ENCODE measurements at places on chromosomes 13 and 19.

- no peak for DNase-seq
Measured at GRCh38 chr19:13381827-13382632, 124.2 kb downstream of the CACNA1A start.

GRCh38 chr19:46144756-46145155, 3.3 kb upstream of the IGFL2 start:
- no peak for DNase-seq

DNA sequence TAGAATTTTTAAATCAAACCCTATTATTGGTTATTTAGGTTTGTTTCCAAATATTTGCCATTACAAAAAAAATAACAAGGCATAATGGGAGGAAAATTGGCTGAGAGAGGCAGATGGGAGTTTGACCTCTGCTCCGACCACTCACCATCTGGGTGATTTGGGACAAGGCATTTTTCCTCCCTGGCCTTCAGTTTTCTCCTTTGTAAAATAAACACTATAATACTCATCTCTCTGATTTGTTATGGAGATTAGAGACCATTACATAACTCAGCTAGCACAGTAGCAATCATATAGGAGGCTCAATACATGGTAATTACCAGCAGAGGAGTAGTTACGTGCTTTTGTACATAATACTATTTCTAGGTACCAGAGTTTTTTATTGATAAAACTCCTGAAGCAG, 70.2 kb upstream of the STK24 start:
- DNase-seq, result no peak

DNA sequence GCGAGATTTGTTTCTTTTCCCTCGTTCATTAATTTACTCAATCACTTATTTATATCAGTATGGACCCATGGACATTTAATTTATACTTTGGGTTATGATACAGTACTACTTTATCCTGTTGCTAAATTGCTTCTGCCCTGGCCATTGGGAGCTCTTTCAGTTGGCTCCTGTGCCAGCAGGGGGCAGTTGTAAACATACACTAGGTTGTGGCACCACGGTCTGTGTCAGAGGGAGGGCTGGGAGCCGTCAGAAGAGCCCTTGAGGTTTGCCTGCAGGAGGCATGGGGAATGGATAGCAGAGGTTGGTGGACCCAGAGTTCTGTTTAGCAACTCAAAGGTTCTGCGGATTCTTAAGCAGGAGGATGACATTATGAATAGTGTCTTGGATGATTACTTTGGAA, 94.3 kb downstream of the ERCC5 start:
- no peak for DNase-seq

GRCh38 chr13:75255147-75255546, 226.8 kb downstream of the TBC1D4 start:
- DNase-seq, result no peak

DNA sequence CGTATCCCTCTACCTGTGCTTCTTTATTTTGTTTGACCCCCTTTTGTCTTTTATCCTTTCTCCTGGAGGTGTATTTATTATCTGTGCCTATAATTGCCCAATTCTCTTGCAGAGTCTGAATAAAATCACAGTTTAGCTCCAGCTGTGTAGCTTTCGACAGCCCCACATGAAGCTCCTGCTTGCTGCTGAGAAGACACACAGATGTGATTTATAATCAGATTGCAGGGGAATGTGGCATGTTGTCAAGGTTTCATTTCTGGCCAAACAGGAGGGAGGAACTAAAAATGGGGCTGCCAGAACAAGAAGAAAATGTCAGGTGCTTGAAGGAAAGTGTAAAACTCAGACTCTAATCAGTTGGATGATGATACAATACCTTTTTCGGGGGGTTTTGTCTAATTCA, 22.7 kb downstream of the CCNA1 start:
- no peak for DNase-seq

DNA sequence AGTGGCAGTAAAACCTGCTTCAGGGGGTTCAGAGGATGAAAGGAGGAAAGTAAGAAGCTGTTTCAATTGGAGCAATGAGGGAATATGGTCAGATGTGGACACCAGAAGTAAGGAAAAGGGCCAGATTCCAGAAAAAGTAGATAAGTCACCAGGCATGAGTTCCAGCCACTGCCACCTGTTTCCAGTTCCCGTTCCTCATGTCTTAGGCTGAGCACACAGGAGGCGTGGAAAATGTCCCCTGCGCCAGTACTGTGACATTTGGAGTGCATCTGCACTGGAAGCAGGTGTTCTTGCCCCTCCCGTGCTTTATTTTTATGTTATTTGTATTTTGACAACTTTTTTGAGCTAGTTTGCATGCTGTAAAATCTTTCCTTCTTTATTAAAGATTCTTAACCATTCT, 25.3 kb downstream of the LMO7 start:
- DNase-seq, result no peak

DNA sequence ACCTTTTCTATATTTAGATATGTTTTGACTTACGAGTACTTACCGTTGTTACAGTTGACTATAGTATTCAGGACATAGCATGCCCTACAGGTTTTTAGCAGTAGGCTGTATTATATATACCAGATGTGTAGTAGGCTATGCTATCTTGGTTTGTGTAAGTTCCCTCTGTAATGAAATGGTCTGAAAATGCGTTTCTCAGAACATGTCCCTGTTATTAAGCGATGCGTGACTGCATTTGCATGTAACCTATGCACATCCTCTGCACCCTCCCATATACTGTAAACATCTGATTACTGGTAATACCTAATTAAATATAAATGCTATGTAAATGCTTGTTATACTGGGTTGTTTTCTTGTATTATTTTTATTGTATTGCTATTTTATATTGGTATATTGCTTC, 6.6 kb downstream of the ZNF766 start:
- no peak for DNase-seq

- DNase-seq, result no peak
Measured at GRCh38 chr19:55613930-55614710, 8.7 kb downstream of the ZNF865 start.

DNA sequence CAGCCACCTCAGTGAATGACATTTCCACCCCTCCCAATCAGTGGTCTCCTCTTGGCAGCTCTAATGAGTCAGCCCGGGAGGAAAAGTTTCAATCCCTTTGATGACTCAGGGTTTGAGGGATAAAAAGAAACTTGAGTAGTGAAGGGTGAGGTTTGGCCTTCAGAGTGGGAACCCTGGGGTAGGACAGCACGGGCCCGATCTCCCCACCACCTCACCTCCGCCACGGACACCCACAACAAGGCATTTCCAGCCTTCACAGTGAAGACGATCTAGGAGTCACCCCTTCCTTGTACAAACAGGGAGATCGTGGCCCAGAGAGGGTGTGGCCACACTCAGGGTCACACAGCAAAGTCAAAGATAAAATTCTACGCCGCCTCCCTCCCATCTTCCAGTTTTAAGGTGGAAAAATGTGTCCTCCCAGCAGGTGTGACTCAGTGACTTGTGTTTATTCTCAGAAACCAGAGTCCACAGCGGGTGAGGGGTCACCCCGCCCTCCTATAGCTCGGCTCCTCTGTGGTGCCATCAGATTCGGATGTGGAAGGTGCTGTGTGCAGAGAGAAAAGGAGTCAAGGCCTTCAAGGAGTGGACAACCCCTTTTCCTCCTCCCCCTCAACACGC, 12.3 kb downstream of the CIB3 start:
- DNase-seq, result no peak

DNA sequence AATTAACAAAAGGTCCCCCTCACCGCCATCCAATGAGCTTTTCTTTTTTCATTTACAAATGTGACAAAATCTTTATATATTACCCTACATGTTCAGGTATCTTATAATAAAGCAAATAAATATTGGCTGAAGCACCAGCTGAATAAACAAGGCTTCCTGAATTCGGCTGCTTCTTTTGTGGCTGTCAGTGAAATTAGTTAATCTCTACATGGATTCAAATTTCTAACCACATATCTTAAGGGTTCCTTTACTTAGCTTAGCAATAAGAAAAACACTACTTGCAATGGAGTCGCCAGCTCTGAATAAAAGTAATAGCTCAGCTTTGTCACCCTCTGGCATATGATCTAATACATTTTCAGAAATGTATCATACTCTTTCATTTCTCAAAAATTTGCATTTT, 104.3 kb downstream of the CCNA1 start:
- no peak for DNase-seq

GRCh38 chr19:9531933-9532332, 6.5 kb downstream of the ZNF426 start:
- DNase-seq, result no peak

DNA sequence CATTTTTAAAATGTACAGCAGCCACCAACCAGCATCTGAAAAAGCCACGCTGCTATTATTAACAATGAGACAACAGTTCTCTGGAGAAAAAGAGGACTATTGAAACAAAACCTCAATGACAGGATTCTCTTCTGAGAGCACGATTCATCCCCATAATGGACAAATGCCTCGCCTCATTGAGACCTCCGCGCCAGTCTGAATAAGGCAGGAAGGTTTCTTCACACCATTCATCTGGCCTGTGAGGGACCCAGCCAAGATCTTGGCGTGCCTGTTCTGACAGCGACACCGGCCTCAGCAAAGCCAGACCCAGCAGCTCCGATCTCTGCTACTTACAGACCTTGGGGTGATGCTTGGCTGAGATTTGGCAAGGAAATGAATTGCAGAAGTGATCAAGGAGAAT, 14.8 kb downstream of the SMIM7 start:
- DNase-seq, result no peak

DNA sequence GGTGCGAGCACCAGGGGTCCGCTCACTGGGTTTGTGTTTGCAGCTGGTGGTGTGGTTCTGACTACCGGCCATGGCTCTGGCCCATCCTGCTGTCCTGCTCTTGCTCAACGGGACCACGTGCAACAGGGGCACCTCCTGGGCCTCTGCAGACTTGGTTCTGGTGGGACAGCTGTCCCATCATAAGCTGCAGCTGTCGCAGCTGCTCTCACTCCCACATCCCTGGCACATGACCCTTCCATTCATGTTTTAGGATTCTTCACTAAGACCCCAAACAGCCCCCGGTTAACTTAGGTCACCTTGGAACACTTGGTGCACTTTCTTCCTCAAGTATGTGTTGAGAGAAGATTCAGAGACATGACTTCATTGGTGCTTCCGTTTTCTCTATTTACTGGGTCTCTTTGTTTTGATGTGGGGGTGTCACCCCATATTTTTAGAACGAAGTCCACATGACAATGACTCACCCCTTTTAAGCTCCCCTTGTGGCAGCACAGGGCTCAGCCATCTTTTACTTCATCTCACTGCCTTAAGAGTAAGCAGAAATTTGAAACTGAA, 68.4 kb upstream of the ARHGEF7 start:
- DNase-seq, result no peak

DNA sequence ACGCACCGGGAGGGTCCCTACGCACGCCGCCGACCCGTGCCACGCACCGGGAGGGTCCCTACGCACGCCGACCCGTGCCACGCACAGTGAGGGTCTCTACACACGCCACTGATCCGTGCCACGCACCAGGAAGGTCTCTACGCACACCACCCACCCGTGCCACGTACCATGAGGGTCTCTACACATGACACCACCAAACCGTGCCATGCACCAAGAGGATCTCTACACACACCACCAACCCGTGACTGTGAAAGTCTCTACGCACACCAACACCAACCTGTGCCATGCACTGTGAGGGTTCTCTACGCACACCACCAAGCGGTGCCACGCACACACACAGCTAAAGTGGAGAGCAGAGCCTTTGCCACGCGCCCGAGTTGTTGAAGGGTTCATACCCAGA, 16.7 kb downstream of the ZNF787 start:
- DNase-seq, result no peak

- no peak for DNase-seq
Measured at GRCh38 chr13:82791035-82791434, 1091.2 kb downstream of the SLITRK1 start.

DNA sequence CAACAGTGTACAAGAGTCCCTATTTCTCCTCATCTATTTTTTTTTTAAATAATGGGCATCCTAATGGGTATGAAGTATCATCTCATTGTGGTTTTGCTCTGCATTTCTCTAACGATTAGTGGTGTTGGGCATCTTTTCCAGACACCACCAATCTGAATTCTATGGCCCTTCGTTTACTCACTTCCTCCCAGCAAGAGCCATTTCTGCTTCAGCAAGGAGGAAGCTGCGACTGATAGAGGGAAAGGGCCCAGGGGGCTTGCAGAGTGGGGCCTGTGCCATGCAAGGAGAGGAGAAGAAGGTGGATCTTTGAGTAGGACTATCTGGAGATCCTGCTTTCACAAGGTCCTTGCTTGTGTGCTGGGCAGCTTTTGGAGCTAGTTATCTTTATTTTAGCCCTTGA, 58.0 kb downstream of the USPL1 start:
- DNase-seq, result no peak

- DNase-seq, result no peak
Measured at GRCh38 chr13:71039440-71039839, 827.6 kb downstream of the DACH1 start.

DNA sequence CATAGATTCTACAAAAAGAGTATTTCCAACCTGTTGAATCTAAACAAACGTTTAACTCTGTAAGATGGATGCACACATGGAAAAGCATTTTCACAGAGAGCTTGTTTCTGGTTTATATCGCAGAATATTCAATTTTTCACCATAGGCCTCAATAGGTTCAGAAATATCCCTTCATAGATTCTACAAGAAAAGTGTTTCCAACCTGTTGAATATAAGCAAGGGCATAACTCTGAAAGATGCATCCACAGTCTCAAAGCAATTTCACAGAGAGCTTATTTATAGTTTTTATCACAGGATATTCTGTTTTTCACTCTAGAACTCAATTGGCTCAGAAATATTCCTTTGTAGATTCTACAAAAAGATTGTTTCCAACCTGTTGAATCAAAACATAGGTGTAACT, 1483.6 kb downstream of the UQCRFS1 start:
- DNase-seq, result no peak

DNA sequence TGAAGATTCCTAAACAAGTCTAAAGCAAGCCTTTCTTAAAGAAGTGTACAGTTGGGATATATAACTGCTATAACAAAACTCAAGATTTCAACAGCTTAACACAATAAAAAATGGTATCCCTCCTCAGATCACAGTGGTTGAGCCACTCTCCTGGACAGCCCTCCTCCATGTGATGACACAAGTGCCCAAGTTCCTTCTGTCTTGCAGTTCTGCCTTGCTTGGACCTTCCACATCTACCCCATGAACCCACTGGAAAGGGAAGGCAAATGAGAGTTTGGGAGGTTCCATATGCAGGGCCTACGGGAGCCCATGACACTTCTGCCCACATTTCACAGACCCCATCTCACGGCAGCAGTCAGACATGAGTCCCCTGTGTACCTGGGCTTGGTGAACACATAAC, 659.2 kb downstream of the UQCRFS1 start:
- no peak for DNase-seq

- DNase-seq, result no peak
Measured at GRCh38 chr13:99778500-99778899, 193.1 kb downstream of the ZIC5 start.

DNA sequence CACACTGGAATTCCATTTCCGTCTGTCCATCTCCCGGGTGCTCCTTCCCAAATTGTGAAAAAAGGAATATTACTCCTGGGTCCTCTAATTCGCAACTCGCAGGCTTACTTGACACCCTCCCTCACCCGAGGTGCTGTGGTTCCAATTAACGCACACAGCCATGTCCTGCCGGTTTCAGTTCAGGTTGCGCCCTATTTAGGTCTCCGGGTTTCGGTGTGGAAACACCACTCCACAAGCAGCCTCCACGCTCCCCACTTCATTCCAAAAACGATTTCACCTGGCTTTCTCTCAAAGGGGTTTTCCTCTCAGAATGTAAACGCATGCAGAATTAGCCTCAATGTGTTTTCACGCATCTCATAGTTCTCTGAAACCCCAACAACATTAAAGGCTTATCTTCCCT, 37.9 kb downstream of the NAXD start:
- no peak for DNase-seq
